NCI-H510A treated with DMSO at 0.1 percent for 48 hours (cell line): ENCODE measurements at places on chromosomes 3 and 15.

DNA sequence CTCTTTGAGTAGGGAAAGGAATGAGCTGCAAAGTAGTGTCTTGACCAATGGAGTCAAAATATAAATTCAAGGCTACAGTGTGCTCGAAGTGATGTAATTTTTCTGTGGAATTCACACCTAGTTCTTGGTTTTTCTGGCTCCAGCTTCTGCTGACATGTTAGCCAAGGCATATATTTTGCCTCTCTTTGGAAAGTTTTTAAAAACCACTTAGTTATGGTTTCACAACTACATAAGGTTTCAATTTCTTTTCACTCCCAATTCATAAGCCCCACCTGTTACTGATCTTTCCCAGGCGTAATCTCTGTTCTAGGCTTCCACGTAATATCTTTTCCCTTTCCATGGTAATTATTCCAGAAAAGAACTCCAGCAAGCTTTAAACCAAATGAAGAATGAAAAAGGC lies 46.9 kb downstream of the GADL1 start:
- DNase-seq, result no peak

GRCh38 chr3:86221601-86222000 lies 769.3 kb downstream of the VGLL3 start:
- no peak for DNase-seq

DNA sequence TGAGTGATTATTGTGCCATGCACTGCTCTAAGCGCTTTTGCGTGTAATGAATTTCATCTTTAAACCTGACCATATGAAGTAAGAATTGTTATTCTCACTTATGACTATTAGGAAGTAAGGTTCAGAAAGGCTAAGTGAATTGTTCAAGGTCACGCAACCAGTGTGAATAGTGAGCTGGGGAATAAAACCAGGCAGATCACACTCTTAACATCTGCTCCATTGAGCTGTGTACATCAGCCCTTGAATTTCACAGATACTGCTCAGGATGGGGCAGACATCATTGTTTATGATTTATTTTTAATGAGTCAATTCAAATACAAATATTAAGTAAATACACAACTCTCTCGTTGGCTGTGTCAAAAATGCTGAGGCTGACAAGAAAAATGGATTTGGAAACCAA lies 184.5 kb downstream of the FNDC3B start:
- peak; percentile 77 for DNase-seq

GRCh38 chr3:39378088-39378487 lies 5.1 kb upstream of the SLC25A38 start:
- no peak for DNase-seq

DNA sequence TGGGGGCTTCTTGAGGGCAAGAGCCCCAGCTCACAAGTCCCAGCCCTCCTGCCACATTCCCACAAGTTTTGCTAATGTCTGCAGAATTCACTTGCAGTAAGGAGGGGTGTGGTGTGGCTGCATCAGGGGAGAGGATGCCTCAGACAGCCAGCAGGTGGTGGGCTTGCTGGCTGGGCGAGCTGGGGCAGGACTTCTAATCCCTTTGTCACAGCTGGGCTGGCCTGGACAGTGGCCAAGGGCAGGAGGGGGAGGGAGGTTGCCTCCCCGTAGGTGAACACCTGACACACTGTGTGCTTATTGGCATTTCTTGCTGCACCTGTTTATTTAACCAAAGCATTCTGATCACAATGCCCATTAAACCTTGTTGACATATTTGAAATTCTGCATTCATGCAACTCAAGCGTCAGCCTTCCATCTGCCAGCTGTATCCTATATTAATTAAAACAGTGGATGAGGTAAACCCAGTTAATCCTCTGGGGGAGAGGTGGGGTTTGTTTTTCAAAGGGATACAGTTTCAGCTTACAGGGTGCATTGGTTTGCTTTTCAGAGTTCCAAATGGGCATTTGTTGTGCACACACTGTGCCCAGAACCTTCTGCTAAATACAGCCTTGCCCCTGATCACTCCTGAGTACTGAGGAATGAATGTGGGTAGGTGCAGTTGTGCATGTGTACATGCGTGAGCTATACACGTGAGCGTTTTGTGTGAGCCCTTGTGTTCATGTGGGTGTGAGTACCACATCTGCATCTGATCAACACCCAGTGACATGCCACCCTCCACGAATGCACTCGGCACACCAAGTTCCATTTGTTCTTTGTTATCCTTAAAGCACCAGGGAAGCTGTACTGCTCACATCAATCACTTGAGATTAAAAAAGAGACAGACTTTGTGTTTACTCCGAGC lies 268.7 kb downstream of the XXYLT1 start:
- peak; percentile 95 for DNase-seq

DNA sequence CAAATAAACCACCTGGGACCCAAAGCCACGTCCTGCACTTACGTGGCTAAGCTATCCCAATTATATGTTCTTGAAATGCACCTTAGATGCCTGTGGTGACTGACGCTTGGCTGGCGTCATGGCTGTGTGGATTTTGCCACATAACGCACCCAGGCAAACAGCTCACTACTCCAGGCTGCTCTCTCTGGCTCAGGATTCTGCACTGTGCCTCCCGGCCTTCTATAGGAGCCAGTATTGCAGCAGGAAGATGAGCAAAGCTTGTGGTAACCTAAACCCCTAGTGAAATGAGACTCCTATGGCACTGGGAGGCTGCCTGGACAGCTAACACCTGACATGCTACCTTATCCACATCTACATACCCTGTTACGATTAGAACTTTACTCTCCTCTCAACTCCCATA lies 179.3 kb downstream of the THRB start:
- DNase-seq, result no peak

DNA sequence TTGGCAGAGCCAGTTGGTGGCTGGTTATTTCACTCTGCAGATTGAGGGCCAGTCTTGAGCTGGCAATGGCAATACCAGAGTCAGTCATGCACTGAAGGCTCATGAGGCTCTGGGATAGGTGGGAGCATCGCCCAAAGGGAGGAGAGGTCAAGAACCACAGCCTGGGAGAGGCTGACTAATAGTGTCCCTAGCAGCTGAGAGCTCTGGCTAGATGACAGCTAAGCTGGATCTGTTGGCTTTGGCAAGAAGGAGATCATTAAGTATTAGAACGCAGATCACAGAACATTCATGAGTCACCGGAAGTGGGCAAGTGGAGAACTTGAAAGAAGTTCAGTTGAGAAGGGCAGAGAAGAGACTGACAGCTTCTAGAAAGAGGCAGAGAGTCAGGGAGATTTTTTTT lies 521.1 kb downstream of the NR2F2 start:
- no peak for DNase-seq

- no peak for DNase-seq
Observed at GRCh38 chr3:4848176-4848825, 130.9 kb upstream of the BHLHE40 start.

DNA sequence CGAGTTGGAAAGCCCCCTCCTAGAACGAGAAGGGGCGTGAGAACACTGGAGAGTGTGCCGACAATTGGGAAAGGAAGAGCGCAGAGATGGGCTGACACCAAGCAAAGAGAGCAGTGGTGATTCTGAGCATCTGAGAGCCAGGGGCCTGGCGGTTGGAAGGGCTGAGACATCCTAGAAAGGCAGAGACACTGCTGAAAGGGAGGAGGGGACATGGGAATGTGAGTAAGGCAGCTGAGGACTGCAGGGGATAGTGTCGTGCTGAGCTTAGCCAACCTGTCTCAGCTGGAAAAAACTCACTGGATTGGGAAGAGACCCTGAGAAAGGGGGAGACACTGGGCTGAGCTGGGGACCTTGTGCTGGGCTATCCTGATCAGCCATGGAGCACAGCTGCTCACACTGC lies 58.1 kb upstream of the SLC6A6 start:
- no peak for DNase-seq

DNA sequence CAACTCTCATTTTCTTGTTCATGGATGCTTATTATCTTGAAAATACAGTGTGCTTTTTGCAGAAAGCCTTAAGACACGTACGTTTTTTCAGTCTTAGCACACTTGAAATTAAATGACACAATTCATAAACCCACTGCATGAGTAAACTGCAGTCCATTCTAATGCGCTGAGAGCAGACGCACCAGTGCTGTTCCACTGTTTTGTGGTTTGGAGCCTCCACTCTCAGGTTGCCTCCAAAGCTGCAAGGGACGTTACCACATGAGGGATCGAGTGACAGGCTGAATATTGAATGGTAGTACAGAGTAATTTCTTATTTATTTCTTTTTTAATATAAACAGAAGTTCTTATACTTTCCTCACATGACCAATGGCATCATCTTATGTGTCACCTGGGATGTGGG lies 12.3 kb downstream of the IQCH start:
- DNase-seq, result no peak

- peak; percentile 44 for DNase-seq
Observed at GRCh38 chr15:40342416-40343320, 1.9 kb upstream of the CCDC9B start.

DNA sequence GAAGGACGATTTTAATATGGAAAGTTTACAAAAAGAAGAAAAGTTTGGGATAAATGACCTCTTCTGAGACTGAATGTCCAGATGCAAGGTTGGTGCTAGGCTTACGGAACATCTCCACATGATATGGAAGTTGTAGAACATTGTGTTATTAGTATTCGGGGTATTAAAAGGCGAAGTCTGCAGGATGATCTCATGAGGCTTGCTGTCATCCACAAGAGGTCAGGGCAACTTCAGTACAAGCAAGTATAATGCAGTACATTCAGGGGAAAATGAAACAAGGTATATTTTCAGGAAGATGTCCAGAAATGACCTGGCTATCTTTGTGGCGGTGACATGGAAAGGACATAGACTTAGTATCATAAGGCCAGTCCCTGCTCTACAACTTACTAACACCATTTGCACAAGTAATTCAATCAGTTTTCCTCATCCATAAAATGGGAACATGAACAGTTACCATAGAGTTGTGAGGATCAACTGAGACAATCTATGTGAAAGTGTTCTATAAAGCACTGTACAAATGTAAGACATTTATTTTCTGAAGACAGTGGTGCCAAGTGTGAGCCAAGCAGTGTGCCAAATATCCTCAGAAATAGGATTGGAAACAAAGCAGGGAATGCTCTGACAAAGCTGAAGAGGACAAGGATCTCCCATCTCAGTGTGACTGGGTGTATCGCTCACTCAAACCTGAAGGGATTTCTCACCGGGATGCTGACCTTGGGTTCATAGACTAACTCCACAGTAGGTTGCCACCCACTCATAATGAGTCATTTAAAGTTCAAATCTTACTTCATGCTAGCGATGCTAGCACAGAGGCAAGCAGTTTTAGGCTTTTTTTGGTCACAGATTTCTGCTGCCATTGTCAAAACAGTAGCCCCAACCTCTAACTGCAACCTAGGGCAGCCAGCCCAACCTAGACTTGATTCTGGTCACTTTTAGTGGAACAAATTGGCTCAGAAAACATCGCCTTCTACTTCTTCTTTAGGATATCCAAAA lies 118.3 kb downstream of the TIGIT start:
- DNase-seq, result no peak

DNA sequence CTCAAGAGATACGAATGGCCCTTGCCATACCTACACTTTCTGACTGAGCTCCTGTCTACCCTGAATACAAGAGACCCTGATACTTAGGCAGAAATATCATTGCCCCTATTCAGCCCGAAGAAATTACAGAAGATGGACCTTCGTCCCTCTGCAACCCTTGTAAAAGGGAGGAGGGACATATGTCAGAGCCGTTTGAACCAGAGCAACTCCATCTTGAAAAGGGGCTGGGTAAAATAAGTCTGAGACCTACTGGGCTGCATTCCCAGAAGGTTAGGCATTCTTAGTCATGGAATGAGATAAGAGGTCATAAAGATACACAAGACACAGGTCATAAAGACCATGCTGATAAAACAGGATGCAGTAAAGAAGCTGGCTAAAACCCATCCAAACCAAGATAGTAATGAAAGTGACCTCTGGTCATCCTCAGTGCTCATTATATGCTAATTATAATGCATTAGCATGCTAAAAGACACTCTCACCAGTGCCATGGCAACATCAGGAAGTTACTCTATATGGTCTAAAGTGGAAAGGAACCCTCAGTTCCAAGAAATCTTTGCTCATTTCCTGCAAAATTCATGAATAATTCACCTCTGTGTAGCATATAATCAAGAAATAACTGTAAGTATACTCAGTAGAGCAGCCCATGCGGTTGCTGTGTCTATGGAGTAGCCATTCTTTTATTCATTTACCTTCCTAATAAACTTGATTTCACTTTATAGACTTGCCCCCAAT lies 49.7 kb upstream of the GPD1L start:
- DNase-seq, result no peak

DNA sequence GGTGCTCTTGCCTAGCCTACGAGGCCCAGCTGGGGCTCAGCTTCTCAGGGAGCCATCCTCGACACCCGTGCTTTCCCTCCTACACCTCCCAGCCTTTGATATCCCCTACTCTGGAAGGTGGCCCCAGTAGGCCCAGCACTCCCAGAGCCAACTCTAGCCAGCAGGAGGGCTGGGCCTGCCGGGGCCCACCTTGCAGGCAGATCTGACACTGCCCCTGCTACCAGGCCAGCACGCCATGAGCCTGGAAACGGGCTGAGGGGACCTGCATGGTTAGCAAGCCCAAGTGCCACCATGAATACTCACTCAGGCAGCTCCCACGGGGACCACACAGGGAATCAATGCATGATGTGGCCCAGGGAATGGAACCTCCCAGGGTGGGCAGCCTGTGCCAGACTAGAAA lies 123.7 kb downstream of the SMAD6 start:
- no peak for DNase-seq
